ENCODE measurements at places on chromosomes 3 and 15. TPM values are rescaled to one million over a fixed set of nuclear protein-coding genes. Genes with fewer than 3 reads are reported as not detected.

Gene UBA7
- 63.3 TPM for total RNA-seq

DNA sequence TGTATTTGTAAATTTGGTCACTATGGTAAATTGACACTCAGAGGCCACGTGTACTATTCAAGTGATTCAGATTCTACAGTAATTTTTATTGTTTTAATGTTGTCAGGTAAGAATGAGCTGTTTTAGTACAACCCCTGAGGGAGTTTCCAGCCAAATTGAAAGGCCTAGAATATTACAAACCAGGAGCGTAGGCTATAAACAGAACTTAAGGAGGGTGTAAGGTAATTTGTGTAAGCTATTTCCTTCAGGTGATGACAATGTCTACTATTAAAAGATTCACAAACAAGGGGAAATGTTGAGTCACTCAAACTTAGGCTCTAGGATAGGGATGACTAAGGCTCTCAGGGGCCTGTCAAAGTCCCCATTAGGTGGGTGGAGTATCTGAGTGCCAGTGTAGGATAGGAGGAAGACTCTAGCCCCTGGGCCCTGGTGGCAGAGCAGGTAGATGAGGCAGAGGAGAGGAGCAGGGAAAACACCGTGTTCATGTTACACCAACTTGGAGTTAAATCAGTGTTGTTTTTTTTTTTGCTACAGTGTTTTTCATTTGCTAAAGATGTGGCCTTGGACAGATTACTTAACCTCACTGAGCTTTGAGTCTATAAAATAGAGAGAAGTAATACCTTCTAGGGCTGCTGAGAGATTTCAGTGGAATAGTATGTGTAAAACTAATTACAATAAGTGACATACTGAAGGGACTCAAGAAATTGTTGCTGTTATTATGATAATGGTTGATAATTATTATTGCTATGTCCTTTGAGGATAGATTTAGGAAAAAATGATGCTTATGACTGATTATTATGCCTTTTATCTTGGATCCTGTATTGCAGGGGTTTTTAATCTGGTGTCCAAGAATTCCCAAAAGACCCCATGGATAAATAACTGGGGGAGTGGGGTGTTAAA lies 10.3 kb downstream of the TM4SF1 start:
- DNase-seq, result no peak

Gene TNFSF10
- total RNA-seq, result 30.1 TPM

GRCh38 chr3:136904746-136905145 lies 42.7 kb downstream of the NCK1 start:
- DNase-seq, result no peak

DNA sequence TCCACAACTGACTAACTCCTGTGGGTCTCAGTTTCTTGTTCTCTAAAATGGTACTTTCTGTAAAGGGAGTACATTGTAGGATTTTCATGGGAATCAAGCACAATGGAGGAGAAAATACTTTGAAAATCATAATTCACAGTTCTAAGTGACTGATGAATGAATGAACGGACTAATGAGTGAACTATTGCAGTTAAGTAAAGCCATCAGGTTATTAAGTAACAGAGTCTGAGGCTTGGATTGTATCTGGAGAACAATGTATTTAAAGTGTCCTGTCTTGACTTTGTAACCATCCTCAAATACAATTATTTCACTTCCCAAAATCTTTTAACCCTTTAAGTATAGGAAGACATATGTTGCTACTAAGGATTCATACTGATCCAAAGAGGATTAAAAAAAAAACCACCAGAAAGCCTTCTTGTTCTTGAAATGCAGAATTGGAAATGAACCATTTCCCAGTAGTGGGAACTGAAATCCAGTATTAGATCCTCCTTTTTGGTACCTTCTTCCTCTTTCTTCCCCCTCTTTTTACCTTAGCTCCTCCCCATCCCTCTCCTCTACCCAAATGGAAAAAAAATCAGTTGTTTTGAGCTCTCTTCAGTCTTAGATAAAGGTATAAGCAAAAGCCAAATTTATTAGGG lies 13.2 kb upstream of the BCL6 start:
- DNase-seq, result no peak

- DNase-seq, result no peak
Measured at GRCh38 chr3:182862159-182862860, 69.0 kb downstream of the ATP11B start.

Gene SLC12A8
- total RNA-seq, result 0.26 TPM

Gene MOBP
- total RNA-seq, result not detected

Gene SCG5
- total RNA-seq, result 1.4 TPM

Gene CCDC54
- total RNA-seq, result not detected

- no peak for DNase-seq
Measured at GRCh38 chr15:55277116-55277564, 12.5 kb downstream of the RAB27A start.
